Left ventricle myocardium superior (tissue), 1 donor: ENCODE measurements at places on chromosomes 7 and 10.
A peak's percentile ranks its signal among the peaks of the same experiment; 100 is the strongest.

DNA sequence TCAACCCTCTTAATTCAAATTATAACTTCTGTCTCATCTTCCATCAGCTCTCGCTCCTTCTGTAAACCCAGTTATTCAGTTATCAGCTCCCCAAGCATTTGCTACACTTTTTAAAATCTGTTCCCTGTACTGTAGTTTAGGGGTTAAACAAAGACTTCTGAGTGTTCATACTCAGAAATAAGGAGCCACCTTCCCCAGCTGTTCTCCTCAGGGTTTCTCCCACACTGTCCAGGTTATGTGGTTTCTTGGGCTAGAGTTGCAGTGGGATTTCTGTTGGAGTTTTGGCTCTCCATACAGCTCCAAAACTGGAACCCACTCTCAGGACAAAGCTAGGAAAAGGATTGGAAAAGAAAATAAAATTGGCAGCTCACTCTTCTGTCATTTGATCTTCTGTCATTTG lies 20.8 kb downstream of the NHLRC2 start:
- DNase-seq = no peak

- no peak for DNase-seq
Observed at GRCh38 chr7:122746948-122747347, 44.2 kb upstream of the RNF148 start.

GRCh38 chr7:158129037-158130022 lies 458.3 kb downstream of the PTPRN2 start:
- DNase-seq = no peak

- DNase-seq = no peak
Observed at GRCh38 chr10:126204320-126204719, 184.0 kb downstream of the ADAM12 start.

DNA sequence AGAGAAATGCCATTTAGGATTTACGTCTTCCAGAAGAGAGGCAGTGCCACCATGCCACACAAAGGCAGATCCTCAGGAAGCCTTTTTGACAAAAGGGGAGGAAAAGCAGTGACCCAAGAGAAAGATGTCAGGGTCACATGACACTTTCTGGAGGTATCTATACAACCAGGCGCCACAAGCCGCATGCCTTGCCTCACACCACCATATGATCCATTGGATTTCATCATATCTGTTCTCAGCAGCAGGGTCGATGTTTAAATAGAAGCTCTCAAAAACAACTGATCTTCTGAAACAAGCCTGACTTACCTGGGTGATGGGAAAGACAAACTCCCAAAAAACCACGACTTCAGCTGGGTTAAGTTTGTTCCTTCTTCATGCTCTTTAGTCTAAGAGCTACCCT lies 52.5 kb upstream of the UNC5B start:
- no peak for DNase-seq

DNA sequence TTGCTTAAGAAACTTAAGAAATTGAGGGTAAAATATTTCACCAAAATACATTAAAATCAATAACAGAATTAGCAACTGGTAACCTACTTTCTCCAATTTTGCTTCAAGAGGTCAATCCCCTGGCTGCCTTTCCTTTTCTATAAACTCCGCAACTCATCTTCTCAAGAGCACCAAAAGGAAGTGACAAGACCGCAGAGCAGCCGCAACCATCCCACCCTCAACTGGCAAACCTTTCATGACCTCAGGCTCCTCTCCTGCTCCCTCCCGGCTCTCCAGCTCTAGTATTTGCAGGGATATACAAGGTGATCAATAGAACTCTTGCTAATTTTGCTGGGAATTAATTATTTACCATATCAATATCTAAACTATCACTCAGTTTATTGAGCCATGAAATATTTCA lies 88.9 kb downstream of the ATE1 start:
- no peak for DNase-seq

GRCh38 chr7:146654048-146654447 lies 537.4 kb downstream of the CNTNAP2 start:
- DNase-seq = no peak

GRCh38 chr10:33498391-33498891 lies 164.0 kb upstream of the NRP1 start:
- no peak for DNase-seq

- no peak for DNase-seq
Observed at GRCh38 chr10:117550076-117550475, 7.5 kb downstream of the EMX2 start.

- no peak for DNase-seq
Observed at GRCh38 chr7:54757711-54758110, 1.3 kb downstream of the SEC61G start.

GRCh38 chr10:62512732-62513475 lies 138.7 kb downstream of the ZNF365 start:
- no peak for DNase-seq

DNA sequence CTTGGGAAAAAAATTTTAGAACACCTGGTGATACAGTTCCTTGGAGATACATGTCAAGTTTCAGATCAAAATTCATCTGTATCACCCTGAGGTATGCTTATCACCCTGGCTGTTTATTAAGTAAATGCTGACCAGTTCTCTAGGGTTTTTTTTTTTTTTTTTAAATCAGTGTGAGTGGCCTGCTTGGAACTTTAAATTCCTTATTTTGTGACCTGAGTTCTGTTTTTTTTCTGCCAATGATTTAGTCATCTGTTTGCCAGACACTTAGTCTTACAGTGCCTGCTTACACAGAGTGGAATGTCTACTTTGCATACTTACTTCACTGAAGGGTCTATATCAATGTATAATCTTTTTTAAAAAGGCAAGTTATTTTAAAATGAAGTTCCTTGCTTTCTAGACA lies 1.8 kb downstream of the TSPAN13 start:
- DNase-seq = no peak

GRCh38 chr10:66916030-66916429 lies 9.8 kb upstream of the LRRTM3 start:
- DNase-seq = no peak

- no peak for DNase-seq
Observed at GRCh38 chr10:61410353-61411070, 42.7 kb downstream of the TMEM26 start.

DNA sequence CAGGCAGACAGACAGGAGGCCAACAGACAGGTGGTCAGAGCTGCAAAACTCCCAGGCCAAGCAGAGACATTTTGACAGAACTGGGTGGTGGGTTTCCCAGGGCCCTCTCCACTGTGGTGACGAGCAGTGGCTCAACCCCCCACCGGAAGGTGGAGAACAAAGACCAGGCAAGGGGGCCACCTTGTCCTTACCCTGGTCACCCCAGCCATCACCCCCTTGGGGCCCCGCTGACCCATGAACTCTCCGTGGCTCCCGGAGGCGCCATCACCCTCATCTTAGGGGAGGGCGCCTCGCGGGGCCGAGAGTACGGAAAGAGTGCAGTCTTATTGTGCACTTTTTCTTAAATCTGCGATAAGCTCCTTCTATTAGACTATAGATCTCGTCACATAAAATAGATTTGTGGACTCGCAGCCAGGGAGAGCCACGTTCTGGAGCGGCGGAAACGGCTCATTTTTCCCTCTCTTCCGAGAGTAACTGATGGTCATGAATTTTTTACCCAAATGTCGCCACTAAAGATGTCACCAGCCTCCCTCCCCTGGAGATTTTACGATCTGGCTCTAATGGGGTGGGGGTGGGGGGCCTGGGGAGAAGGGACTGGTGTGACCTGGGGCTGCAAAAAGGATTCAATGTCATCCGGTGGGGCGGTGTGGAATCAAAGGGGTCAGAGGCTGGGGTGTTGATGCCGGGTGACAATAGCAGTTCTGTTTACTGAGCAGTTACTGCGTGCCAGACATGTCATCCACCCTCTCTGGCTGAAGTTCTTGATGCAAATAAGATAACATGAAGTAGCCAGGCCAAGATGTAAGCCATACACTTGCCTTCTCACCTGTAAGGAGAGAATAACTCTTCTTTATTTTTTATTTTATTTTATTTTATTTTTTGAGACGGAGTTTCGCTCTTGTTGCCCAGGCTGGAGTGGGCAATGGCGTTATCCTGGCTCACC lies 71.1 kb upstream of the MYL10 start:
- no peak for DNase-seq

- no peak for DNase-seq
Observed at GRCh38 chr10:132056663-132057062, 9.1 kb upstream of the JAKMIP3 start.

- DNase-seq = no peak
Observed at GRCh38 chr7:141150465-141150864, 76.6 kb downstream of the TMEM178B start.

GRCh38 chr7:108528183-108528712 lies 2.3 kb upstream of the PNPLA8 start:
- no peak for DNase-seq

GRCh38 chr10:89916468-89917215 lies 215.3 kb downstream of the KIF20B start:
- DNase-seq = no peak

DNA sequence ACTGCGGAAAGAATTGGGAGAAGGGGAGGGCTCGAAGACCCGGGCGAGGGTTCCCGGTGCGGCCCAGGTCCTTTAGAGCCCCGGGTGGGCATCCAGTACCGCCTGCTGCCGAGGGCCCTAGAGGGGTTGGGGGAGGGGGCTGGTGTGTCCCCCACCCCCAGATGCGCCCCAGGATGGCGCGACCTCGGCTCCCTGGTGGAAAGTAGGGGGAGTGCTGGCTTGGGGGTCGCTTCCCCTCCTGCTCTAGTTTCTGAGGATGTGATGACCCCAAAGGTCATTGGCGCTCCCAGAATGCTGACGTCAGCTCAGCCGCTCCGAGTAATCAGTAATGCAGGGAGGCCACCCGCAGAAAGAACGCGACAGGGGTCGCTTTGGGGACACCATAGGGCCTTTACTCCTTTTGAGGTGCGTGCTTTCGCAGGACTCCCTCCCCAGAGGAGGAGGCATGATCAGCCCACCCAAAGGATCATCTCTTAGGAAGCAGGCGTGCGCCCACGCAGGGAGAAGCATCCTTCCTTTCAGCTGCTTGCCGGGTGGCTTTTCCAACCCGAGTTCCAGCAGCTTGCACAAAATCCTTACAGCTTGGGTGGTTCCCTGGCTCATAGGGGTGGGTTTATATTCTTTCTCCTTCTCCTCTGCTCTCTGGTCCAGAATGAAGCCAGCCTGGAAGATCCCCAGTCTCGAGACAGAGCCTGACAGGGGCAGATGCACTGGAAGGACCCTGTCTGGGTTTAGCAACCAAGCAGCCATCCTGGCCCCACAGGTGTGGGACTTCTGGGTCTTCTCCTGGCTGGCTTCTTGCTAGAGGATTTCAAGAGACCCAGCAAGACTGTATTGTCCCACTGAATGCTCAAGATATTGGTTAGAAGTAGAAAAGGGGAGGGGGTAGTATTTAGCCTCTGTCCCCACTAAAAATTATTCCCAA lies 1.3 kb upstream of the PRKAG2 start:
- no peak for DNase-seq

- DNase-seq = no peak
Observed at GRCh38 chr7:106653488-106653887, 7.5 kb downstream of the CCDC71L start.

GRCh38 chr7:139431010-139431409 lies 52.5 kb downstream of the KLRG2 start:
- DNase-seq = no peak

GRCh38 chr7:91182819-91183764 lies 81.1 kb upstream of the FZD1 start:
- no peak for DNase-seq

- DNase-seq = no peak
Observed at GRCh38 chr7:68423356-68423755, 1174.9 kb upstream of the AUTS2 start.

DNA sequence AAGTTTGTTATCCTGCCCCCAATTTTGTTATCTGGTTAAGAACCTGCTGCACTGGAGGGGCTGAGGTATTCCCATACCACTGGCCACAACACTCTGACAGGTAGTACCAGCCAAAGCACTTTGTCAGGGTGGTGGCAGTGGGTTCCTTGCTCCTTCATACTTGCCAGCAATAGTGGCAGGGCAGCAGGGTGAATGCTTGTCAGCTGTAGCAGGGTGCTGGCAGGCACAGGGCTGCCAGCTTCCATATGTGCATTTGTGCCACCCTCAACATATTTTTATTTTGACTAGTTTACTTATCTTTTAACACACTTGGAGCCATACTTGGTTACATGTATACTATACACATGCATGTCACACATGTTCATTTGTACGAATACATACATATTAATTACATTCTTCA lies 294.0 kb upstream of the VWC2 start:
- DNase-seq = peak; percentile 31

GRCh38 chr10:113720386-113720785 lies 31.1 kb upstream of the PLEKHS1 start:
- DNase-seq = no peak

DNA sequence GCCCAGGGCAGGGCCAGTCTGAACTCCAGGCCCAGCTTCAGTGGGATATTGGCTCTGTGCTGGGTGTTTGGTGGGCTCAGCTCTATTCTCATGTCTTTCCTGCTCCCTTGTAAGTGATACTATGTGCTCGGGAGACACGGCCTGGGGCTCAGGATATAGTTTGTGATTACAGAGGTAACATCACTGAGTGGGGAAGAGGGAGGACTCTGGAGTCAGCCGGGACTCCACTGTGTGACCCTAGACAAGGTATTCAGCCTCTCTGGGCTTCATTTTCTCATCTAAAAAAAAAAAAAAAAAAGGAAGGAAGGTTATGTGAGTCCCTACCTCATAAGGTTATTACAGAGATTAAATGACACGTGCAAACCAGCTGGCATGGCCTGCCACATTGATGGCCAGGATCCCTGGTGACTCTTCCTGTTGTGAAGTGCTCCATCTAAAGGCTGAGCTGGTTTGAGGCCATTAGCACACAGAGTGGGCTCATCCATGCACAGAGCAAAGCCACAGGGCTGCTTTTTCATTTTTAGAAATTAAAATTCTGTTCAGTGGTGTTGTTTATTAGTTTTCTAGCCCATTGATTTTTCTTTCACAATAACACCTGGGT lies 15.7 kb downstream of the SLC13A4 start:
- no peak for DNase-seq

- no peak for DNase-seq
Observed at GRCh38 chr7:27141923-27142579, 1.4 kb downstream of the HOXA5 start.

GRCh38 chr10:48357631-48358030 lies 51.2 kb downstream of the MAPK8 start:
- DNase-seq = no peak

- peak; percentile 10 for DNase-seq
Observed at GRCh38 chr10:43383204-43383971, 12.0 kb downstream of the FXYD4 start.
